ENCODE measurements at places on chromosomes 6 and 20.

DNA sequence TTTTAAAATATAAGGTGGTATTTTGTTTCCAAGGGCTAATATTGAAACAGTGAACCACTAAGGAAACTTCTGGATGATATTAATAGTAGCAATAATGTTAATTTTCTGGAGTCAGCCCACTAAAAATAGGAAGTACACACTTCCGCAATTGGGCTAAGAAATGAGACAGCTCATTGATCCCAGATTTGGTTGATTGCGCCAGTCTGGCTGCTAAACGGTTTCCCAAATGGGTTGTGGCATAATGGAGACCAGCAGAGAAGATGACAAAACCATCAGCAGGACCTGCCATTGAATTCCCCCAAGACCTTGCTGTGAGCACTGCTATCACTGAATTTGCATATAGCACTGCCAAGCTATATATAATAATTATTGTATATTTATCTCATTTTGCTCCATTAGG is 71.2 kb upstream of the SGK1 start:
- DNase-seq: no peak

DNA sequence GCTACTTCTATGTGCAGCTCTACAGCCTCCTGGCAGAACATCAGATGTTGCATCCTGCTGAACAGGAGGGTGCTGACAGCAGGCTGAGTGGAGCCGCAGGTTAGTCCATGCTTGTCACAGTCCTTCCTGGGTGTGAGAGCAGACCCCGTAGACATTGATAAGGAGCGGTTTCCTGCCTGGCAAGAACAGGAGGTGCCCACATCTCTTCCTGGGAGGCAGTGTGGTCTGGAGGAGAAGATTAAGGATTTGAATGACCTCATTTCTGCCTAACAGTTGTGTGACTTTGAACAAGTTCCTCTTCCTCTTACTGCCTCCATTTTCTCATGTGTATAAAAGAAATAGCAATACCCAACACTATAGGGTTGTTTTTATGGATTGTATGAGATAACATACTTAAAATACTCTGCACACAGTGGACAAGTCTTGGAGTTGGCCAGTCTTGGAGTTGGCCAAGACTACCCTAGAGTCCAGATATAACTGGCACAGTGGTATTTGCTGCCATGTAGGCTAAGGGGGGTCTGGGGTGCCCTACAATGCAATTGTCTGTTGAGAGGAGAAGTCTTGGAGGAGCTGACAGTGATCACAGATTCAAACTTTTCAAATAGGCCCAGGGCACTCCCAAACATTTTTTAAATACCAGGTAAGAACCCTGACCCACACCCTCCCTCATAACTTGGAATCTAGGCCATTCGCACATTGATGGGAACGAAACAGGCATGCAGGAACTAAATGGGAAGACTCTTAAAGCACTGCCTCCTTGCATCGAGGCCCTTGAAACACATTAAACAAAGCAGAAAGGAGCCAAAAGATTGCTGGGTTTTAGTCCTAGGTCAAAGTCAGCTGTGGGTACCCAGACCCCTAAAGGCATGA is 32.6 kb upstream of the TBC1D7 start:
- no peak for DNase-seq

DNA sequence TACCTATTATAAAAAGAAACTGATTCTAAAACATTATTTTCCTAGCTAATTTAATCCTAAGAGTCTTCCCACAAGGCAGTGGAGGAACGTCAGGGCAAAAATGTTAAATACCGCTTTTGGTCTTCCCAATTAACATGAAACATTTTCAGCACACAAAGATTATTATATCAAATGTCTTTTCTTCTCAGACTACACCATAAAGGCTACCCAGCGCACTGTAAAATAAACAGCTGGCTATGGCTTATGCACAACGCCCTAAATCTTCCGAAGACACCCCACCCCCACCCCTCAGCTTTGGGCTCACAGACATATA is 1.0 kb downstream of the NUDT3 start:
- DNase-seq: no peak

DNA sequence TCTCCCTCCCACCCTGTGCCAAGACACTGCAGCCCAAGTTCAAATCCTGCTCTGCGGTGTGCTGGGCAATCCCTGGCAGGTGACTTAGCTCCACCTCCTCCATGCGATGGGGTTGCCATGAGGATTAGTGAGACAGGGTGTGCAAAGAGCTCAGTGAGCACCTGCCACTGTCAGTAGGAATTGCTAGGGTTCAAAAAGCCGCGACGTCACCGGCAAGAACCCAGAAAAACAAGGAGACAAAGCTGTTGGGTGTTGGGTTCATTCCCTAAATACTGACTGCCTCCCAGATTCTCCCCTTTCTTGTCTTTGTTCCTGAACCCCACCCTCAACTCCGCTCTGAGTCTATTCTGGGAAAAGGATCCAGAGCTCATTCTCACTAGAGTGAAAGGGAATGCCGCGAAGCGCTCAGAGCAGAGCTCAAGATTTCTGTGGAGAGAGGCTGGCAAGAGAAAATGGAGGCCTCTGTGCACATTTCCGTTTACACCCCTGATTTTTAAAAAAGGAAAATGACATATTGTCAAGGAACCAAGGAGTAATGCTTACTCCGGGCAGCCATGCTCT is 13.3 kb downstream of the PMEPA1 start:
- no peak for DNase-seq

DNA sequence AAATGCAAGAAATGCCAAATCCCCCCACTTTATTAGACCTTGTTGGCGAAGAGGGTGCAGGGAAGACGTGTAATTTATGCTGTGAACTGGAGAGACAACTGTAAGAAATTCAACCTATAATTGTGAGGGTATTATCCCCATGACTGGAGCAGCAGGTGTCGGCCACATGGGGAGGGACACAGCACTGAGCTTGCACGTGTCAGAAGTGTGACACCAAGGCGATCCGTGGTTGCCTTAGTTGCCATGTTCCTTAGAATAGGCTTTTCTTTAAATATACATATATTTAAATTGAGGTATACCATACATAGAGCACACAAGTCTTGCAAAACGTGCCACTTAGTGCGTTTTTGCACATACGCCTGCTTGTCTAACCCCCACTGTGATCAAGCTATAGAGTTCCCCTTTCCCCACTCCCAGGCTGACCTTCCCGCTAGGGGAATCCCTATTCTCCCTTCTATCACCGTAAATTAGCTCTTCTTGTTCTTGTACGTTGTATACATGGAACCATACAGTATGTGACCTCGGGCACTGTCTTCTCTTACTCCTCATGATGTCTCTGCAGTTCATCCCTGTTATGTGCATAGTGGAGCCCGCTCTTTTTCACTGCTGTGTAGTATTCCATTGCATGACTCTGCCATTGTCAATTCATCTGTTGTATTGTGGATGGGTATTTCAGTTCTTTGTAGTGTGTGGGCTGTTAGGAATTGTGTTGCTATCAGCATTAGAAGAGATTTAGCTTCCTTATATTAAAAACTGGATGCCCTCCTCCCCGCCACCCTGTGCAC is 81.6 kb upstream of the PMEPA1 start:
- DNase-seq: no peak

DNA sequence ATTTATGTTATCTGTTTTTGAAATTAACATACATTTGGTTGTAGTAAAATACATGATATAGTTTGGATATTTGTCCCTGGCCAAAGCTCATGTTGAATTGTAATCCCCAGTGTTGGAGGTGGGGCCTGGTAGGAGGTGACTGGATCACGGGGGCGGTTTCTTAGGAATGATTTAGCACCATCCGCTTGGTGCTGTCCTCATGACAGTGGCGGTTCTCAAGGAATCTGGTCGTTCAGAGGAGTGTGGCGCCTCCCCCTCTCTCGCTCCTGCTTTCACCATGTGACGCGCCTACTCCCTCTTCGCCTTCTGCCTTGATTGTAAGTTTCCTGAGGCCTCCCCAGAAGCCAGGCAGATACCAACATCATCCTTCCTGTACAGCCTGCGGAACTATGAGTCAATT is 29.0 kb downstream of the CTCFL start:
- DNase-seq: no peak

DNA sequence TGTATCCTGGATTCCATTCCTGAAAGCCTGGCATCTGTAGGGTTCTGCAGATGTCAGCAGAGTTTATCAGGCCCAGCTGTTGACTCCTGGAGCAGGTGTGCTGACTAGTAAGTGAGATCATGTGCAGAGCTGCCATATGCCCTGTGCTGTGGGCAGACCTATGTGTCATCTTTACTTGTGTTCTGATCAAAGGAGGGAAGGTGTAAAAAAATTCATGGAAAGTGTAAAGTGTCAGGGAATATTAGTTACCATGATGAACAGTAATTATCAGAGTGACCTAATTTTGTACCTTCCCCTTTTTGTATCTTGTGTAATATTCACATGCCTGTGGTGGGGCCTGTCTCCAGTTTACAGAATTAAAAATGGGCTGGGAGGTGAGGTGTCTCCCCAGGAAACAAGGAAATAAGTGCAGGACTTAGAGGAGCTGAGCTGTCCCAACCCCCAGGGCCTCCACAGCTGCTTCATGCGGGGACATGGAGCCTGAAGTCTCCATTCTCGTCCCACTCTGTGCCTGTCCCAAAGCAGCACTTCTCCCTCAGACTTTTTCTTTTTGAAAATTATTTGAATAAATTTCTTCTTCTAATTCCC is 148.2 kb upstream of the GGTLC1 start:
- no peak for DNase-seq

DNA sequence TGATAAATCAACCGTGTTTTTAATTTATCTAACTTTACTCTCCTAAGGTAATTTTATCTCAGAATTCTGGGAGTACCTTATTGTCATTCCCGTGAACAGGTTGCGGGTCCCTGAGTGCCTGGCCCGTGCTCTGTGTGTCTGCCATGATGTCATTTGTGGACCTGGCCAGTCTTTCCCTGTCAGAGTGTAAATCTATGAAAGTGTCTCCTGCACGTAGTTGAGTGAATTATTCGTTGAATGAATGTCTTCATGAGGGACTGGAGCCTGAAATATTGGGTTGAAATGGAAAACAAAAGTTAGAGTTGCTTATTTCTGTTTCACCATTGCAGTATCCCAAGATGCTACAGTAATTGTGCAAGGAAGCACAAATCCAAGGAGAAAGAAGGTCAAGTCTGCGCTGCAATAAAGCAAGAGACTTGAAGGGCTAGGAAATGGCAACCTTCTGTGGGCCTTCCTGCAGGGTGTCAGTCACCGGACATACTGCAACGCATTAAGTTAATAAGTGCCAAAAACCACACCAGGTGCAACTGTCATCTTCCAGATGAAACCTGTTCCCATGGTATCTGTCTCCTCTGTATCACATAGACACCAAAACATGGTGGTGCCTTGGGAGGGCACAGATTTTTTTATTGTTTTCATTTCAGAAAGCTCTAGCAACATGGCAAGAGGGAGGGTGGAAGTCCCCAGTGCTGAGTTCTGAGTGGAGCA is 135.5 kb downstream of the ZDHHC14 start:
- no peak for DNase-seq

GRCh38 chr6:90646940-90647339 is 60.1 kb upstream of the MAP3K7 start:
- DNase-seq: no peak

GRCh38 chr6:52438926-52439325 is 18.8 kb downstream of the EFHC1 start:
- DNase-seq: no peak

DNA sequence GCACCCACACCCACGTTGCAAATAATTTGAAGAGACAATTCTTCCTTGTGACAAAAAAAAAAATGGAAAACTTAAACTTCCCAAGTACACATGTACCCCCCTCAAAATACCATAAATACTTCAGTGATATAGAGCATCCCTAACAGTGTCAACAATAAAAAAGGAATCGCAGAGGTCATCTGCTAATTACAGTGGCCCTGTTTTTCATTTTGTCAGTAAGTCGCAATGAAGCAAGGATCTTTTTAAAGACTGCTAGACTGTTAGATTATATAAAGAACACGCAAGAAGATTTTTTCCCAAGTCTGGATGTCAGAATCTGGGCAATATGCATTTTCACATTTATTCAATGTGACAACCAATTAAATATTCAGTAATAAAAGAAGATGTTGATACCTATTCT is 93.9 kb downstream of the EPB41L2 start:
- DNase-seq: no peak

GRCh38 chr20:41049451-41049850 is 20.8 kb downstream of the TOP1 start:
- no peak for DNase-seq

DNA sequence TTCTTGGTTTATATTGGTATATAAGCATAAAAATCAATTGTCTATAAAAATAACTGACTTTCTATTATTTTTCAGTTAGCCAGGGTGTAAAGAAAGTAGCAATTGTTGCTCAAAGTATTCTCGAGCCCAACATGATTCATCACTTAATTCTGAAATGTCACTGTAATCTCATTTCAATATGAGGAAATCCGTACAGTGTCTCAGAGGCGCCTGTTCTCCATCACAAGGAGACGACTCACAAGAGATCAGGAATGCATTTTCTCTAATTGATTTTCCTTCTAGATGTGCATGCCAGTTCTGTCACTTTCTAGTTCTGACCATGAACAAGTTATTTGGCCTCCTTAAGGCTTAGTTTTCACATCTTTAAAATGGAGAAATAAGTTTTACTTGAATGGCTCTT is 753.1 kb downstream of the MAFB start:
- no peak for DNase-seq

GRCh38 chr20:43723186-43723585 is 3.6 kb downstream of the GTSF1L start:
- DNase-seq: no peak

DNA sequence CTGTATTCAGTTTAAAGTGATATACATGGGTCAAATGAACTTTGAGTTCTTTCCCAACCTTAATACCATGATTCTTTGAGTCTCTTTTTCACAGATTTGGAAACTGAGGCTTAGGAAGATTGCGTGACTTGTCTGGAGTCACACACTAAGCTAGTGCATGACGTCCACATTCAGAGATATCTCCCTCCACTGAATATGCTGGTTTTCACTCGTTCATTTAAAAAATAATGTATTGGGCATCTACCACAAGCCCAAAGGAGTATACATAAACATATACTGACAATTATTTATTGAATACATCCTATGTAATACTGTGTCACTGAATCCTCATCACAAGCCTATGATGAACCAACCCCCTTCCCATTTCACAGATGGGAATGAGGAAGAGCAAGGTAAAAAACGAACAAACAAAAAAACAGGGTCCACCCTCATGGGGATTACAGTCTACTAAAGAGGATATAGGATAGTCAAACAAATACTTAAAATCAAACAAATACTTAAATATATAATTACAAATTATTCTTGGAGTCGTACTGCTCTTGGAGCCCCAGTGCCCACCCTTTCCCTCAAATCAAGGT is 611 bp upstream of the TM9SF4 start:
- DNase-seq: no peak

GRCh38 chr20:14189794-14190402 is 147.5 kb downstream of the FLRT3 start:
- DNase-seq: no peak

Measured in activated effector memory CD4-positive, alpha-beta T cell treated with Interleukin-2 at 50 U/mL for 16 hours (primary cell).